ENCODE measurements at places on chromosomes 6 and 20.

DNA sequence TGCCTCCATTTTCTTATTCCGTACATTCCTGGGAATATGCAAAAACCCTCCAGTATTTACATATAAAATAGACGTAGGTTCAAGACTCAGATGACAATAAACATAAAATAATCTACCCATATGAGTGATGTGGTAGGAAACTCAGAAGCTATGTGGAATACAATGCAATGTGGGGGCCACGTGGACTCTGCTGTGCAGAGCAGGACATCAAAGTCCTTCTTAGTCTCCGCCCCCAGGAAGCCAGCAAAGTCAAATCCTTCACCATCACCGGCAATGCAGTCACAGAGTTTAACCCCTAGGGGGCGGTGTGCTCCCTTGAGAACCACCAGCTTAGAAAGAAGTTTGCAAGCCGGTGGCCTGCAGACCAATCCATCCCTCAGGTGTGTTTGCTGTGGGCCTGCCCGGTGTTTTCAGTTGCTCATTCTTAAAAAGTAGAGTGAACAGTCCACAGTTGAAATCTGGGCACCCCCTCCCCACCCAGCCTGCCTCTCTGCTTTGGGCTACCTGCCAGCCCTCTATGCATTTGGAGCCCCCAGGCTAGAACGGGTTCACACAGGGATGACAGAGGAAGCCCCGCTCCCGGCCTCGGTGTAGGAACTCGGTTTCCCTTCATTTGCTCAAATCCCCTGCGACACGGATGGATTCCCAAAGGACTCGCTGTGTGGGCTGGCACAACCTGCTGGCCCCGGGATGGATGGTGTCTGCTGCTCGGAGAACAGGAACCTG, 59.9 kb downstream of the SULF2 start:
- peak; percentile 84 for DNase-seq

GRCh38 chr6:13099771-13100170, 228.6 kb downstream of the TBC1D7 start:
- no peak for DNase-seq

GRCh38 chr20:23971310-23971709, 17.3 kb downstream of the GGTLC1 start:
- no peak for DNase-seq

DNA sequence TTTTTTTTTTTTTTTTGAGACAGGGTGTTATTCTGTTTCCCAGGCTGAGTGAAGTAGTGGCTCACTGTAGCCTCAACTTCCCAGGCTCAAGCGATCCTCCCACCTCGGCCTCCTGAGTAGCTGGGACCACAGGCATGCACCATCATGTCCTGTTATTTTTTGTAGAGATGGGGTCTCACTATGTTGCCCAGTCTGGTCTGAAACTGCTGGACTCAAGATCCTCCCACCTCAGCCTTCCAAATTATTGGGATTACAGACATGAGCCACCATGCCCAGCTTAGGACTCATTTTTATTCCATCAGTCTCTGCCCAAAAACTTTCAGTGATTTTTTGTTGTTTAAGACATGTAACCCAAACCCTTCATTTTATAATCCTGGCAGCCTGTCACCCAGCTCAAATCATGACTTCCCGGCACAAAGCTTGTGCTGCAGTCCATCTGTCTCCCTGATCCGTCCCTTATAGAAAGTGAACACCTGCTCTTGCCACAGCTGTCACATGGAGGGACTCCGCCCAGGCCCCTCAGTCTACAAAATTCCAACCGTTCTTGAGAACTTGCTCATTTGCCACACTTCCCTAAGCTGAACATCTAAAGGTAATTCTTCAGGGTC, 183.9 kb upstream of the JARID2 start:
- DNase-seq: no peak

GRCh38 chr20:53736122-53736756, 142.6 kb upstream of the ZNF217 start:
- no peak for DNase-seq
